ENCODE measurements at places on chromosomes 11 and 22.

DNA sequence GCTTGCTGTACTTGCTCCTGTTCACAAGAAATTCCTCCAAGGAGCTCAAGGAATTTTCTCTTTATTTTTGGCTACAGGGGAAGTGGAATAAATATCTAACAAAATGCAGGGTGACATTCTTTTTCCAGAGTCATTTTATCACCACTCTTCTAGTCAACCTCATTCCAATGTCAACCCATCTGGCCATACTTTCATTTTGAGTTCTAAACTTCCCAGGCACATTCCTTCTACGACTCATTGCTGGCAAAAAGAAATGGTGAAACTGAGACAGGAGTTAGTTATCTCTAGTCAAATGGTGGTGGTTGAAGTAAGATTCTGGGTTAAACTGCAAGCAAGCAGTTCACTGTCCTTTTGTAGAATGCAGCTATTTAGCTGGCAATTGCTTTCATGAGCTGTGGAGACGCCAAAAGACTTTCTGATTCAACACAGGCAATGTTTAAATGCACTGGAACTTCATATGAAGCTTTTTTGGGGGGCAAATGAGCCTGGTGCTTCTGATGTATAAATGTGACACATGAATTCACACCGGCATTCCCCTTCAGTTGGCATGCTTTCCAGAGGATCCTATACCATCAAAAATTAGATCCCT, 304.6 kb downstream of the CADM1 start:
- H3K4me1 ChIP-seq: no peaks in the 10 kb centered on the region
- no peaks in the 10 kb centered on the region for H3K36me3 ChIP-seq
- no peaks in the 10 kb centered on the region for H3K27me3 ChIP-seq

DNA sequence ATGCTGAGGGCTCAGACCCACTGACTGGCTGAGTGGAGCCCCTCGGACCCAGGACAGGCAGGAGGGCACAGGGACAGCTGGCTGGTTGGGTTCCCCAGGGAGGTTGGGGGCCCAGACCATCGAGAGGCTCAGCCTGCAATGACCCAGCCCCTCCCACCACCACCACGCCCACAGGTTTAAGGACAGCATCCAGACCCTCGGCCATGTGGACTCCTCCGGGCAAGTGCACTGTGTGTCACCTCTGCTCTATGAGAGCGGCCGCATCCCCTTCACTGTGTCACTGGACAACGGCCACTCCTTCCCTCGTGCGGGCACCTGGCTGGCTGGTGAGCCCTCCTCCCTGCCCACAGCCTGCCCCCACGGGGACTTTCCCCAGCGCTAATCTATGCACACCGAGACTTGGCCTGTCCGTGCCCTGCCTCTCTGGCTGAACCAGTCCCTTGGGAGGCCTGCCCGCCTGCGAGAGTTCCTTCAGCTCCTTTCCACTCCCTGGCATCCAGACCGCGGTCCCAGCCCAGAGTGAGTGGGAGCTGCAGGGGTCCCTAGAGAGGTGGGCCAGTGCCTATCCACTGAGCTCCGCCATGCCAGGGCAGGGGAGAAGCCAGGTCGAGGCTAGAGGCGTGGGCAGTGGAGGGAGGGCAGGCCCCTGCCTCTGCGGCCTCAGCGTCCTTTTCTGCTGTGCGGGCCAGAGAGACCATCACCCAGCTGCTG, 2.2 kb downstream of the SUSD2 start:
- no peaks in the 10 kb centered on the region for H3K27me3 ChIP-seq
- no peaks in the 10 kb centered on the region for H3K36me3 ChIP-seq
- H3K4me1 ChIP-seq: no peaks in the 10 kb centered on the region
- DNase-seq: no peak
- H3K4me3 ChIP-seq: no peak overlapping the region
- no peak overlapping the region for H3K27ac ChIP-seq

DNA sequence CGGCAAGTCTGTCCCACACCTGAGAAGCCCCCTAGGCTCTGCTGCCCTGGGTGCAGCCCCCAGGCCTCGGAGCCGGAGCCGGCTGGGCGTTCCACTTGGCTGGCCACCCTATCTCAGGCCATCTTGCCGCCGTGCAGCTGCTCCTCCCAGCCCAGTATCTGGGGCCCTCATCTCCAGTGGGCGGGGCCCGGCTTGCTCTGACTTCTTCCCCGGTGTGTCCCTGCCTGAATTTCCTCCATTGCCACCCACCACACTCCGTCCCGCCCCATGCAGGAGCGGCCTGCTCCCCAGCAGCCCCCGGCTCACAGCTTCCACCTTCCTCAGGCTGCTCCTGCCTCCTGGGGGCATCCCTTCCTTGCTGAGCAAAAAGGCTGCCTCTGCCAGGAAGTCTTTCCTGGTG, 46.6 kb downstream of the WNT7B start:
- no peaks in the 10 kb centered on the region for H3K4me1 ChIP-seq
- no peaks in the 10 kb centered on the region for H3K27me3 ChIP-seq
- H3K36me3 ChIP-seq: no peaks in the 10 kb centered on the region
- H3K4me3 ChIP-seq: no peak overlapping the region

DNA sequence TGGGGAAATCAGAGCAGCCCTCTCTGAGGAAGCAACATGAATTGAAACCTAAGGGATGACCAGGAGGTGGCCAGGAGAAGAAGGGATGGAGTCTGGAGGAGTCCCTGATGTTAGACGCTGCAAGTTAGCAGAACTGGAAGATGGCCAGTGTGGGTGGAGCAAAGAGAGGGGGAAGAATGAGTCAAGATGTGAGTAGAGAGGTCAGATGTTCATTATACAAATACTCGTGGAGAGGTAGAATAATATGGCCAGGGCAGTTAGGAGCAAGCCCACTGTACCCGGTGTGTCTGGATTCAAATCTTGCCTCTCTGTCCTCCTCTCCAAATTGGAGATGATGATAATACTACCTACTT, 242.0 kb downstream of the TENM4 start:
- H3K27me3 ChIP-seq: no peaks in the 10 kb centered on the region
- no peak overlapping the region for H3K4me3 ChIP-seq
- H3K27ac ChIP-seq: no peak overlapping the region
